ENCODE measurements at places on chromosomes 7 and 10. TPM values are rescaled to one million over a fixed set of nuclear protein-coding genes. Genes with fewer than 3 reads are reported as not detected.

The SLC39A12 gene
- total RNA-seq = not detected

The POM121 gene
- total RNA-seq = 3.1 TPM

The SYT15 gene
- total RNA-seq = 0.17 TPM

The CUZD1 gene
- 0.99 TPM for total RNA-seq

The NPFFR1 gene
- total RNA-seq = not detected

The ITPRID1 gene
- 0.39 TPM for total RNA-seq

The SCART1 gene
- 0.47 TPM for total RNA-seq

The SKIDA1 gene
- 0.33 TPM for total RNA-seq

The UTF1 gene
- total RNA-seq = not detected

The EN2 gene
- 0.29 TPM for total RNA-seq

The ADAM12 gene
- 1.3 TPM for total RNA-seq

The CD36 gene
- total RNA-seq = 1.2 TPM

The UBE2D4 gene
- 35.7 TPM for total RNA-seq

The CREB3L2 gene
- total RNA-seq = 18.0 TPM

The VIPR2 gene
- total RNA-seq = 0.68 TPM

The SAMD9L gene
- 21.2 TPM for total RNA-seq

The KIAA1549 gene
- 3.3 TPM for total RNA-seq

The SPDYE9 gene
- not detected for total RNA-seq

The CRHR2 gene
- total RNA-seq = not detected

The ABCC2 gene
- total RNA-seq = 2.1 TPM

The CAMK2G gene
- total RNA-seq = 27.4 TPM

The NYAP1 gene
- total RNA-seq = not detected

The BLOC1S2 gene
- 55.2 TPM for total RNA-seq

The GSAP gene
- total RNA-seq = 2.1 TPM

The SPDYE1 gene
- not detected for total RNA-seq

The CPA1 gene
- total RNA-seq = not detected

The H2BK1 gene
- total RNA-seq = 0.64 TPM

The HUS1 gene
- 43.4 TPM for total RNA-seq

The CHN2 gene
- total RNA-seq = 17.2 TPM

The SDHAF3 gene
- 62.1 TPM for total RNA-seq

The MBL2 gene
- total RNA-seq = not detected

The DMBT1 gene
- not detected for total RNA-seq

The HOXA10 gene
- 6.1 TPM for total RNA-seq

The CHPF2 gene
- 26.0 TPM for total RNA-seq

The TAS2R16 gene
- not detected for total RNA-seq

The SPDYE2B gene
- total RNA-seq = not detected

The DIP2C gene
- 2.3 TPM for total RNA-seq

The GIMAP7 gene
- total RNA-seq = not detected

The TBX20 gene
- 1.5 TPM for total RNA-seq

The MRPS33 gene
- 91.2 TPM for total RNA-seq

The MPP7 gene
- total RNA-seq = 2.2 TPM

The AKR1C8 gene
- total RNA-seq = 0.12 TPM

The CYP3A7 gene
- not detected for total RNA-seq

The ZNF800 gene
- total RNA-seq = 8.5 TPM

The ZPBP gene
- total RNA-seq = not detected

The CNTNAP2 gene
- 2.8 TPM for total RNA-seq

The UCN3 gene
- total RNA-seq = not detected

The LOXL4 gene
- total RNA-seq = 0.27 TPM

The DNAJB9 gene
- total RNA-seq = 20.9 TPM

The OR2A12 gene
- not detected for total RNA-seq

The SLC13A1 gene
- not detected for total RNA-seq

The ZNF273 gene
- 13.4 TPM for total RNA-seq

All from H4 (cell line).